ENCODE measurements at places on chromosomes 13 and 19. TPM values are rescaled to one million over a fixed set of nuclear protein-coding genes. Genes with fewer than 3 reads are reported as not detected.

C19orf12 gene
- 61.4 TPM for total RNA-seq

FOXA3 gene
- 0.49 TPM for total RNA-seq

DNA sequence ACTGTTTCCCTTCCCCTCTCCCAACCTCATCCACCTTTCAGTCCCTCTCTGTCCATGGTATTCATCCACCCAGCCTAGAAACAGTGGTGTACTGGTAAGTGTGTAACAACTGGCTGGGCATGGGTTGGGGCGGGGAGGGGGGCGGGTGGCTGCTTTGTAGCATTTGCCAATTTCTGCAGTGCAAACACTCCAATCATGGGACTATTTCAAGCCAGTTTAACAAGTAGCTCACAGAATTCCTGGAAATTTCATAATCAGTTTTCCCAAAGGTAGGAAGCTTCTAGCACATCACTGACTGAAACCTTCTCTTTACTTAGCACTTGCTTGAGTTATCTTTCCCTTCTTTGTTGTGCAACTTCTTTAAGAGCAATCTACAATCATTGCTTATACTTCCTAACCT is 100.8 kb upstream of the WASF3 start:
- no peaks in the 10 kb centered on the region for H3K27me3 ChIP-seq
- H3K4me3 ChIP-seq: no peak overlapping the region
- no peaks in the 10 kb centered on the region for H3K4me1 ChIP-seq
- H3K27ac ChIP-seq: no peak overlapping the region
- no peak for DNase-seq
- no peaks in the 10 kb centered on the region for H3K36me3 ChIP-seq

DNA sequence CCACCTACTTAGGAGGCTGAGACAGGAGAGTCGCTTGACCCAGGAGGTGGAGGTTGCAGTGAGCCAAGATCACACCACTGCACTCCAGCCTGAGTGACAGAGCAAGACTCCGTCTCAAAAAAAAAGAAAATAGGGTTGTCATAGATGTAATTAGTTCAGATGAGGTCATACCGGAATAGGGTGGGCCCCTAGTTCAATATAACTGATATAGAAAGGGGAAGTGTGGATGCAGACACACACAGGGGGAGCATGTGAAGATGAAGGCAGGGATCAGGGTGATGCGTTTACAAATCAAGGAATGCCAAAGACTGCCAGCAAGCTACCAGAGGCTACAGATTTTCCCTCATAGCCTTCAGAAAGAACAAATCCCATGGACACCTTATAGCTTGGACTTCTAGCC is 24.3 kb upstream of the EEF1AKMT1 start:
- DNase-seq: no peak
- H3K27me3 ChIP-seq: no peaks in the 10 kb centered on the region
- H3K27ac ChIP-seq: peak overlapping the region; percentile 75
- peaks cover 37% of the 10 kb centered on the region for H3K4me1 ChIP-seq
- H3K4me3 ChIP-seq: no peak overlapping the region
- H3K36me3 ChIP-seq: peaks cover 91% of the 10 kb centered on the region

IGSF23 gene
- not detected for total RNA-seq

DNA sequence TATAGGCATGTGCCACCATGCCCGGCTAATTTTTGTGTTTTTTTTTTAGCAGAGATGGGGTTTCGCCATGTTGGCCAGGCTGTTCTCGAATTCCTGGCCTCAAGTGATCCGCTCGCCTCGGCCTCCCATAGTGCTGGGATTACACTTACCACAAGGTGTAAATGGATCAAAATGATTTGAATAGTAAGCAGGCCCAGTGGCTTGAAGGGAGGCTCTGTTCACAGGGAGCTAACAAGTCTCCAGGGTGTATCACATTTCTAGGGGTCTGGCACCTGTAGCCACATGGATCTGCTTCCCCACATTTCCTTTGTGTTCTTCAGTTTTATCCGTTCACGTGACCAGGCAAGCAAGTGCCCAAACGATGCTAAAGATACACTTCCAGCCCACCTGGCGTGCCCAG is 13.5 kb upstream of the CNFN start:
- H3K36me3 ChIP-seq: peaks cover 2% of the 10 kb centered on the region
- H3K27me3 ChIP-seq: no peaks in the 10 kb centered on the region
- no peak for DNase-seq
- peaks cover 4% of the 10 kb centered on the region for H3K4me1 ChIP-seq
- no peak overlapping the region for H3K27ac ChIP-seq

DNA sequence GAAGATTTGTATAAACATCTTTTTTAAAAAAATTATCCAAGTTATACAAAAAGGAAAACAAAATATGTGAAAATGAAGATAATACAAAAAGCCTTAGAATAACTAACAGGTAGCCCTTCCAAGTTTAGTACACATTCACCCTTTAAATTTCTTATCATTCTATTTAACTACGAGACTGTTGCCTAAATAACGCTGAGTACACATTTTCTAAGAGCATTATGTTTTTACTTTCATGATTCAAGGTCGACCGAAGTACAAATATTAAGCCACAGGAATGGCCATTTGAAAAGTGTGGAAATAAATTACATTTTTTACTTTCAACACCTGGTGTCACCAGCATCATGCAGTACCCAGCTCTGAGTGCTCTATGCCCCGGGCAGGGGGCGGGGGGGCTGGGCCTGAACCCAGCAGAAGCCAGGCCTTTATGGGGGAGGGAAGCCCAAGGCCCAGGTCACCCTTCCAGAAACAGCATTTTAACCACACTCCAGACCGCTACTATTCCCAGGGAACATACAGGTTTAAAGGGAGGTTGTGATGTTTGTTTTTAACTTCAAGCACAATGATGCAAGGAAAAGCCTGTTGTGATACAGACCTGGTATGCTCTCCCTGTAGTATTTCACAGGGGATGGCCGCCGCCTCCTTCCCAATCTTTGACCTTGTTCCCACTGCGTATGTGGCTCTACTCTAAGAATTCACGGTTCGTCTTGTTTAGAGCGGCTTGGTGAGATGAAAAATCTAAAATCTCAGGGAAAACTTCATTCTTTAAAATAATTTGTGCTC is 24.0 kb downstream of the GGACT start:
- H3K27ac ChIP-seq: no peak overlapping the region
- H3K36me3 ChIP-seq: no peaks in the 10 kb centered on the region
- DNase-seq: no peak
- H3K4me1 ChIP-seq: no peaks in the 10 kb centered on the region
- no peaks in the 10 kb centered on the region for H3K27me3 ChIP-seq

DNA sequence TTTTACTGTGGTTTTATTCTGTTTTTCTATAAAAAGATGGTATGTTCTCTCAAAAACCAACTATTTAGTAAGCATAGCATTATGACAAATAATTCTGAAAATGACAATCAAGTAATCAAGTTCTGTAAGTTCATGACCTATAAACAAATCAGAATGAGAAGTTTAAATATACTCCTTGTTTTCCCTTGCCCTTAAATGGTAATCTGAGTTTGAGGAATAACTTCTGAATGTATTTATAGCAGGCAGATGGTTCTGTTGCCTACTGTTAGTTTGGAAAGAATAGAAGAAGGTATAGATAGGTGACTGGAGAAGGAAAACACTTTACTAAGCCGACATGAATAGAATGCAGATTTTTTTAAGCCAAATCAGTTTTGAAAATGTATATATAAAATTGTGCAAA is 63.9 kb downstream of the POSTN start:
- DNase-seq: no peak
- H3K36me3 ChIP-seq: no peaks in the 10 kb centered on the region
- H3K4me1 ChIP-seq: no peaks in the 10 kb centered on the region
- H3K4me3 ChIP-seq: no peak overlapping the region
- H3K27me3 ChIP-seq: no peaks in the 10 kb centered on the region

DNA sequence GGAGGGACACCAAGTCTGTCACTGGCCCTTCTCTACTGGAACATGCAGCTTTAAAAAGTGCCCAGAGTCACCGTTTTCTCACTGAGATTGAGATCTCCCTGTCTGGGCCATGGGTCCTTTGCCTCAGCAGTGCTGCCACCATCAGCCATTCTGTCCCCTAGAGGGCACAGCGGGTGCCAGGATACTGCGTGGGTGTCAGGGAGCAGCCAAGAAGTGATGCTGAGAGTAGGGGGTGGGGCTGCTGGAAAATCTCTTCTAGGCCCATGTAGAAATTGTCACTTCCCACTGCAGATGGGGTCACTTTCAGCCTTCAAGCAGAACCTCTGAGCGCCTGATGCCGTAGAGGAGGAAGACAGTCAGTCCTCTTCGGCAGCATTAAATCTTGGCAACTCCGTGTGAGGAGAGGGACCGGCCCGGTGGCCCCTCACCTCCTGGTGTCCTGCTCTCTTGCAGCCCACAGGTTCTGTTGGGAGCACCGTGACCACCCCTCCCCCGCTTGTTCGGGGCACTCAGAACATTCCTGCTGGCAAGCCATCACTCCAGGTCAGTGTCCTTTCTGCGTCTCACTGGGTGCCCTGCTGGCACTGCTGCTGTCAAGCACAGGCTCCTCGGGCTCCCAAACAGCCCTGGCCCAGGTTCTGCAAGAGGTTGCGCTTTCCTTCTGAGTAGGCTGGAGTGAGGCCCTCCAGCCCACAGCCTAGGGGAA is 21.4 kb downstream of the TSSK6 start:
- H3K4me1 ChIP-seq: peaks cover 12% of the 10 kb centered on the region
- H3K27me3 ChIP-seq: no peaks in the 10 kb centered on the region
- DNase-seq: no peak
- H3K27ac ChIP-seq: no peak overlapping the region
- peaks cover 28% of the 10 kb centered on the region for H3K36me3 ChIP-seq
- no peak overlapping the region for H3K4me3 ChIP-seq

FXYD7 gene
- 2.6 TPM for total RNA-seq

GRCh38 chr13:85806553-85807175 is 7.4 kb upstream of the SLITRK6 start:
- no peak overlapping the region for H3K27ac ChIP-seq
- H3K27me3 ChIP-seq: no peaks in the 10 kb centered on the region
- no peaks in the 10 kb centered on the region for H3K36me3 ChIP-seq

CD37 gene
- not detected for total RNA-seq

DNA sequence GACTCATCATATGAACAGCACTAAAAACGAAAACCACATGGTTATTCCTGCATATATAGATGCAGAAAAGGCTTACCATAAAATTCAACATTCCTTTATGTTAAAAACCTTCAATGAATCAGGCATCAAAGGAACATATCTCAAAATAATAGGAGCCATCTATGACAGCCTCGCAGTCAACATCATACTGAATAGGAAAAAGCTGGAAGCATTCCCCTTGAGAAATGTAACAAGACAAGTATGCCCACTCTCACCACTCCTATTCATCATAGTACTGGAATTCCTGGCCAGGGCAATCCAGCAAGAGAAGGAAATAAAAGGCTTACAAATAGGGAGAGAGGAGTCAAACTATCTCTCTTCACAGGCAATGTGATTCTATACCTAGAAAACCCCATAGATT is 179.6 kb upstream of the HTR2A start:
- no peak overlapping the region for H3K4me3 ChIP-seq
- no peaks in the 10 kb centered on the region for H3K36me3 ChIP-seq
- no peaks in the 10 kb centered on the region for H3K4me1 ChIP-seq
- no peak for DNase-seq

- no peak overlapping the region for H3K4me3 ChIP-seq
- no peaks in the 10 kb centered on the region for H3K4me1 ChIP-seq
- H3K27ac ChIP-seq: no peak overlapping the region
- DNase-seq: no peak
Measured at GRCh38 chr19:35786299-35787160, 11.2 kb downstream of the ARHGAP33 start.

ZNF93 gene
- total RNA-seq: 29.1 TPM

DNA sequence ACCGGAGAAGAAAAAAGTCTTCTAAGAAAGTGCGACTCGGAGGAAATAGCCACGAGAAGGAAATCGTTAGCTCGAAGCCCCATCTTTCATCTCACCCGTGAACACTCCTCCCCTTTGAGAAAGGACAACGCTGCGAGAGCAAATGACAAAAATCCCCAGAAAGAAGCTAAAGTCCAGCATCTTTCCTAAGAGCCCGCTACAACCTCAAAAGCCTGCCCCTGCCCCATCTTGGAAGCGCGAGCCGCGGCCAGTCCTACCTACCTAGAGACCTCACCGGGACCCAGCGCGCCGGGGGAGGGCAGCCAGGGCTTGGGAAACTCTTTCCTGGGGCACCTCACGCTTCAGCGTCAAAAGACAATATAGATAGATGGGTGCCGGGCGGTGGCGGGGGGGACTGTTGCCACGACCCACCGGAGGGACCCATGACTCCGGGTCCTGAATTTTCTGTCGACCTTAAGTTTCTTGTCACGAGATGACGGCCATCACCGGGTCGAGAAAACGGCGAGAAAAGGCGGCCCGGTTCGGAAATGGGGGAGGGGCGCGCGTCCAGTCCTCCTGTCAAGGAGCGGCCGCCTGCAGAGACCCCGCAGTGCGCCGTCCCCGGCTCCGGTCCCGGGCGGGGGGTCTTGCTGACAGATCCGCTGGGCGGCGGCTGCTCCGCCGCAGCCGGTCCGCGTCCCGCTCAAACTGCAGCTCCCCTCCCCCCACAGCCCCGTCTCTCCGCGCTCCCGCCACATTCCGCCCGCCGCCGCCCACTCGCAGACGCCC is 65.9 kb downstream of the KCNRG start:
- H3K27ac ChIP-seq: peak overlapping the region; percentile 69
- peaks cover 3% of the 10 kb centered on the region for H3K4me1 ChIP-seq
- no peaks in the 10 kb centered on the region for H3K27me3 ChIP-seq

GRCh38 chr19:48731452-48731851 is 9.0 kb downstream of the RASIP1 start:
- no peak for DNase-seq
- no peak overlapping the region for H3K4me3 ChIP-seq
- H3K27me3 ChIP-seq: no peaks in the 10 kb centered on the region
- no peaks in the 10 kb centered on the region for H3K4me1 ChIP-seq

GRCh38 chr13:111326621-111326965 is 6.2 kb downstream of the TEX29 start:
- no peaks in the 10 kb centered on the region for H3K36me3 ChIP-seq
- DNase-seq: no peak
- no peak overlapping the region for H3K27ac ChIP-seq
- no peaks in the 10 kb centered on the region for H3K27me3 ChIP-seq
- H3K4me3 ChIP-seq: no peak overlapping the region

DNA sequence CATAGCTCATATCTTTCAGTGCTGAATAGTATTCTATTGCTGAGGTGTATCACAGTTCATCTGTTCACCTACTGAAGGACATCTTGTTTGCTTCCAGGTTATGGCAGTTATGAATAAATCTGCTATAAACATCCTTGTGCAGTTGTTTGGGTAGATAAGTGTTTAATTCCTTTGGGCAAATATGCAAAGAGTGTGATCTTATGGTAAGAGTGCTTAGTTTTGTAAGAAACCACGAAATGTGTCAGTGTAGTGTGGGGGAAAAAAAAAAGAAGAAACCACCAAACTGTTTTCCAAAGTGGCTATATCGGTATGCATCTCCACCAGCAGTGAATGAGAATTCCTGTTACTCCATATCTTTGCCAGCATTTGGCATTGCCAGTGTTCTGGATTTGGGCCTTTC is 93.3 kb downstream of the PIBF1 start:
- no peaks in the 10 kb centered on the region for H3K27me3 ChIP-seq
- no peaks in the 10 kb centered on the region for H3K36me3 ChIP-seq
- peak; percentile 25 for DNase-seq
- no peak overlapping the region for H3K4me3 ChIP-seq
- H3K4me1 ChIP-seq: no peaks in the 10 kb centered on the region

FGF21 gene
- total RNA-seq: not detected

GRCh38 chr13:50284540-50284939 is 269.3 kb downstream of the KCNRG start:
- no peak overlapping the region for H3K4me3 ChIP-seq
- no peaks in the 10 kb centered on the region for H3K27me3 ChIP-seq
- no peak for DNase-seq

VAV1 gene
- total RNA-seq: not detected

SLC8A2 gene
- total RNA-seq: 4.6 TPM

- H3K4me1 ChIP-seq: no peaks in the 10 kb centered on the region
- H3K27me3 ChIP-seq: peaks cover 99% of the 10 kb centered on the region
- H3K4me3 ChIP-seq: no peak overlapping the region
- H3K36me3 ChIP-seq: no peaks in the 10 kb centered on the region
Measured at GRCh38 chr19:18793144-18794028, 2.3 kb upstream of the COMP start.
